Ascending aorta (tissue), 2 donors: ENCODE measurements at places on chromosomes 2 and 18.

- peaks cover 12% of the 10 kb centered on the region for H3K4me1 ChIP-seq
- H3K36me3 ChIP-seq, result no peaks in the 10 kb centered on the region
- peak; percentile 58 for DNase-seq
Measured at GRCh38 chr2:240982821-240983281, 15.6 kb upstream of the SNED1 start.

- no peaks in the 10 kb centered on the region for H3K4me1 ChIP-seq
- no peak overlapping the region for H3K27ac ChIP-seq
- no peaks in the 10 kb centered on the region for H3K36me3 ChIP-seq
- H3K27me3 ChIP-seq, result no peaks in the 10 kb centered on the region
- no peak overlapping the region for H3K4me3 ChIP-seq
Measured at GRCh38 chr18:76394780-76395476, 100.1 kb downstream of the ZNF516 start.

- no peak overlapping the region for H3K27ac ChIP-seq
- no peak for DNase-seq
- no peak overlapping the region for H3K4me3 ChIP-seq
- no peaks in the 10 kb centered on the region for H3K36me3 ChIP-seq
Measured at GRCh38 chr2:235264121-235264493, 229.7 kb upstream of the AGAP1 start.

DNA sequence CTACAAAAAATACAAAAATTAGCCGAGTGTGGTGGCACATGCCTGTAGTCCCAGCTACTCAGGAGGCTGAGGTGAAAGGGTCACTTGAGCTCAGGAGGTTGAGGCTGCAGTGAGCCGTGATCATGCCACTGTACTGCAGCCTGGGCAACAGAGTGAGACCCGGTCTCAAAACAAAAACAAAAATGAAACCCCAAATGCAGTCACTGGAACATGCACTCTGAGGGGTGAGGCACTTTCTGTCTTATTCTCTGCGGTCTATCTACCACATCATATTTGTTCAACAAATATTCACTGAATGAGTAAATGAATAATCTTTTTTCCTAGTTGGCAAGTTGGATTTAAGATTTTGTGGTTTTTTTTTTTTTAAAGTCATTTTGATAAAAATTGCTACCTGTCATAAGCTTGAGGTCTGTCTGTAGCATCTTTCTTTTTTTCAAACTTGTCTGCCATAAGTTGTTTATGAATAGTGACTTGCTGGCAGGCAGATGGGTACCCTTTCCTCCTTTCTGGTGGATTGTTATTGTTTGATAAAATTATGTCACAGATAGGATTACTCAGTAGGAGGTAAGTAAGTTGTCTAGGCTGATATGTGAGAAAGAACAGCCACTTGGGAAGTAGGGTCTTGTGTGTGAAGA lies 11.8 kb downstream of the CHRNA1 start:
- no peaks in the 10 kb centered on the region for H3K27me3 ChIP-seq
- no peaks in the 10 kb centered on the region for H3K36me3 ChIP-seq
- no peak overlapping the region for H3K27ac ChIP-seq
- peak; percentile 31 for DNase-seq
- H3K4me1 ChIP-seq, result no peaks in the 10 kb centered on the region

GRCh38 chr2:222627764-222628163 lies 28.1 kb downstream of the FARSB start:
- DNase-seq, result no peak
- no peaks in the 10 kb centered on the region for H3K27me3 ChIP-seq
- no peaks in the 10 kb centered on the region for H3K4me1 ChIP-seq
- H3K36me3 ChIP-seq, result peaks cover 94% of the 10 kb centered on the region

- no peaks in the 10 kb centered on the region for H3K27me3 ChIP-seq
- peaks cover 8% of the 10 kb centered on the region for H3K4me1 ChIP-seq
- DNase-seq, result peak; percentile 39
- H3K4me3 ChIP-seq, result no peak overlapping the region
Measured at GRCh38 chr2:1675633-1676032, 68.7 kb downstream of the PXDN start.

DNA sequence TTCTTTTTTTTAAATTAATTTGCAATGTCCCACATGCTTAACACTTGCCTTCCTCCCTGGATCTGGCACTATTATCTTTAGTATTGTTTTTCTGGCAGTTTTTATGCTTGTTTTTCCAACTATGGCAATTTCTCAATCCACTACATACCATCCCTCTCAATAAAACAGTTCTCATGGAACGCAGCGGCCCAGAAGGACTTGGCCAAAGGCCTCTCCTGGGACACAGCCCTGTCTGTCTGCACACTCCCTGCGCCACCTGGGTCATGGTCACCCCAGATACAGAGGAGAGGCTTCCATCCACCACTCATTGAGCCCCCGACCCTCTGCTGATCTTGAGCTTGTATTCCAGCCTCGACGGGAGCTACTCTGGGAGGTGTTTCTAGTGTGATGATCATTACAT lies 91.2 kb downstream of the TWIST2 start:
- no peaks in the 10 kb centered on the region for H3K36me3 ChIP-seq
- no peak overlapping the region for H3K4me3 ChIP-seq
- H3K4me1 ChIP-seq, result no peaks in the 10 kb centered on the region
- H3K27ac ChIP-seq, result no peak overlapping the region
- no peak for DNase-seq

DNA sequence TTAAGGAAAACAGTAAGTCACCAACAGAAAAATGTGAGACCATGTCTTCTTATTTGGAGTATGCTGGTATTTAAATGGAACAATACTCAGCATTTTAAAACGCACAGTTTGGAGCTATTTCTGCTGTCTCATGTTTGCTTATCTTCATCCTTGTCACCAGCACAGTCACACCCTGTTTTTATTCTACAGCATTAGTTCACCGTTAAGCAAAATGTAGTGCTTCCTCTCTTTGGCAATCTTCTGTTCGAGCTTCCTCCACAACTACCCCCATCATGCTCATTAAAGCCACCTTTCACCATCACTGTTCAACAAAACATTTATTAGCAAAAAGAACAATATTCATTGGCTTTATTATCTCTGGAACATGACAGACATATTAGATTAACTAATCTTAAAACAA lies 64.0 kb downstream of the SLC40A1 start:
- no peaks in the 10 kb centered on the region for H3K36me3 ChIP-seq
- H3K27me3 ChIP-seq, result no peaks in the 10 kb centered on the region
- no peak for DNase-seq

DNA sequence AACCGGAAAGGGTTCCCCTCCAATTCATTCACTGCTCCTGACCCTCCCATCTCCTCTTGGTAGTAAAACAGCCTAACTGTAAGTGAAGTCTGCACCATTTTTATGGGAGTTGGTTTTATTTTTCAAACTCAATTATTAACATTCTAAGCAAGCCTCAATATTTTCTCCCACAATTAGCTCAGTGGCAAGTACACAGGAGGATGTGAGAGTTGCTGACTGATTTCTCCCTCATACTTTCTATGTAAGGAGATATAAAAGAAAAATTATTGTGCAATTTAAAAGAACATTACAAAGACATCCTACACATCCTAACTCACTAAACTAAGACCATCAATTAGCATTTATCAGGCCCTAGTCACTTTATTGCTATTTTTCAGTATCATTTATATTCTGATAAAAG lies 73.9 kb downstream of the PIAS2 start:
- peaks cover 3% of the 10 kb centered on the region for H3K4me1 ChIP-seq
- H3K36me3 ChIP-seq, result no peaks in the 10 kb centered on the region
- H3K4me3 ChIP-seq, result no peak overlapping the region
- no peaks in the 10 kb centered on the region for H3K27me3 ChIP-seq
- no peak for DNase-seq

GRCh38 chr2:129255610-129256313 lies 723.7 kb upstream of the RAB6C start:
- H3K36me3 ChIP-seq, result no peaks in the 10 kb centered on the region
- no peaks in the 10 kb centered on the region for H3K27me3 ChIP-seq
- H3K4me3 ChIP-seq, result no peak overlapping the region
- H3K27ac ChIP-seq, result no peak overlapping the region

- no peak for DNase-seq
- no peaks in the 10 kb centered on the region for H3K4me1 ChIP-seq
- H3K4me3 ChIP-seq, result no peak overlapping the region
- H3K36me3 ChIP-seq, result no peaks in the 10 kb centered on the region
Measured at GRCh38 chr2:240898108-240898730, 2.3 kb upstream of the MAB21L4 start.

DNA sequence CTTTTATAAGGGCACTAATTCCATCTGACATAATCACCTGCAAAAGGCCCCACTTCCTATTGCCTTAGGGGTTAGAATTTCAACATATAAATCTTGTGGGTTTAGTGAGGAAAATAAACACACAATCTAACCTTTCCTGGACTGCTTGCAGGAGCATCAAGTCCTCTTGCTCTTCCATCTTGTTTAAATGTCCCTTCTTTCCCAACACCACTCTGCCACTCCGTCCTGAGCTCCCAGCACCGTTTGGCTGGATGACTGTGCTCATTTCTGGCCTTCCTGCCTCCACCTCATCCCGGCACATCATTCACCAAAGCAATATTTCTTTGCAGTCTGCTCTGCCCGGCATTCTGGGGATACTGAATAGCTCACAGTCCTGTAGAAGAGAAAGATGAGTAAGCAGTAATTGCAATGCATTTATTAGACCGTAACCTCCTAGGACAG lies 247.8 kb downstream of the BCL2 start:
- H3K4me1 ChIP-seq, result peaks cover 3% of the 10 kb centered on the region
- no peak for DNase-seq
- no peaks in the 10 kb centered on the region for H3K36me3 ChIP-seq
- H3K27me3 ChIP-seq, result no peaks in the 10 kb centered on the region
- H3K27ac ChIP-seq, result no peak overlapping the region
- H3K4me3 ChIP-seq, result no peak overlapping the region

DNA sequence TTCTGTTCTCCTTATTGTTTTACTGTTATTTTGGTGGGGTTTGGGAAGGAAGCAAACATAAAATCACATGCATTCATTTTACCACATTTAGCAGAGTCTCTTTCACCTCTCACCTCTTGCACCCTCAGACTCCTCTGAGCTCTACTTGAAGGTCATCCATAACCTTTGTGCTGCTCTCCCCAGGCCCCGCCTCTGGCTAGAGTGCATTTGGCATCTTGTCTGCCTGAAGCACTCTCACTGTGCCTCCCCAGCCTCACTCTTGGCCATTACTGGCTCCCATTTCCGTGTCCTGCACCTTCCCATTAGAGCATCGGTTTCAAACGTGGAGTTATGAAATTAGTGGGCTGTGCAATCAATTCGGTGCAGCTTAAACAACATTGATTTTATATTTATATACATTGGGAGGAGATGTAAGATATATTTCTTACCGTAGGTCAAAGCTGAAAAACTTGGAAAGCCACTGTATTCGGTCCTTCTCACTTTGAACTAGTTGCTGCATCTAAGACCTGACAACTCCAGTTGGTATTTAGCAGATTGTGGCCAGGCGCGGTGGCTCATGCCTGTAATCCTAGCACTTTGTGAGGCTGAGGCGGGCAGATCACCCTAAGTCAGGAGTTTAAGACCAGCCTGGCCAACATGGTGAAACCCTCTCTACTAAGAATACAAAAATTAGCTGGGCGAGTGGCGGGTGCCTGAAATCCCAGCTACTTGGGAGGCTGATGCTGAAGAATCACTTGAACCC lies 6.9 kb upstream of the ZFAND2B start:
- H3K27me3 ChIP-seq, result no peaks in the 10 kb centered on the region
- H3K4me1 ChIP-seq, result no peaks in the 10 kb centered on the region
- no peak overlapping the region for H3K4me3 ChIP-seq
- H3K27ac ChIP-seq, result no peak overlapping the region

- no peaks in the 10 kb centered on the region for H3K27me3 ChIP-seq
- no peaks in the 10 kb centered on the region for H3K4me1 ChIP-seq
- no peaks in the 10 kb centered on the region for H3K36me3 ChIP-seq
- DNase-seq, result no peak
- no peak within 1 kb of the TSS for H3K4me3 ChIP-seq
- no peak within 1 kb of the TSS for H3K27ac ChIP-seq
Measured at GRCh38 chr2:165203689-165204559, at the start of gene SCN3A. SCN3A (minus strand) TSS chr2:165204050; CDS start chr2:165176394, 27,656 bp downstream.
